ENCODE measurements at places on chromosomes 6 and 20.

- DNase-seq: peak; percentile 29
Observed at GRCh38 chr6:21595285-21596144, 2.0 kb downstream of the SOX4 start.

DNA sequence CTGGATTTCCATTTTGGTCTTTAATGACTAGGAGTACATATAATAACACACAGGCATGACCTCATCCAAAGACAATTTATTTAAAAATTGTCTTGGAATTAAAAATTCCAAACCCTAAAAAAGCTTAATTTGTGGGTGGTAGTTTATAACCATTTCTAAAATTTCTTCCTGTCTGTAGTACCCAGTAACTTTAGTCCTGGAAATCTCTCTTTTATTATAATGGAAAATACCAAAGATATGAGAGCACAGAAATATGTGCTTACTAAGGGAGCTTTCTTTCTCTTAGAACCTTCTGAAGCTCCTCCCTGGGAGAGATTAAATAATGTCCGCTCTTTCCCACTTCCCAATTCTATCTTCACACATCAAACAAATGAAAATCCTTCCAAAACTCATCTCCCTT is 70.5 kb upstream of the PRL start:
- DNase-seq: no peak

GRCh38 chr20:36497856-36498255 is 43.5 kb upstream of the MYL9 start:
- peak; percentile 36 for DNase-seq

- no peak for DNase-seq
Observed at GRCh38 chr6:157761926-157762325, 61.1 kb upstream of the SNX9 start.

GRCh38 chr6:138410972-138411880 is 7.2 kb downstream of the HEBP2 start:
- no peak for DNase-seq

DNA sequence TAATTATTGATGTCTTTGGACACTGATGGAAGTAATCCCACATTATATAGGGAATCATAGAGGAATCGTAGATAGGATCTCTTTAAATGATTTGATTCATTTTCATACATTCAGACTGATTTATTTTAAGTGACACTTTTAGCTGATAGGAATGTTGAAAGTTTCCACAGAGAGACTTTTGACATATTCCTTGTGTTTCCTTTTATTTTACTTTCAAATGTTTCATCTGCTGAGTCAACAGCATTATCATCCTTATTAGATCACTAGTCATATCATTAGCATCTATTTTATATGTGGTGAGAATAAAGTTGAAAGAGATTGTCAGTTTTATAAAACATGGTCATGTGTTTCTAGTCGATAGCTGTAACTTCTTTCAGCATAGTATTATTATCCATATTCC is 13.4 kb downstream of the DCBLD1 start:
- DNase-seq: no peak

GRCh38 chr6:158605266-158605878 is 39.2 kb downstream of the DYNLT1 start:
- no peak for DNase-seq

DNA sequence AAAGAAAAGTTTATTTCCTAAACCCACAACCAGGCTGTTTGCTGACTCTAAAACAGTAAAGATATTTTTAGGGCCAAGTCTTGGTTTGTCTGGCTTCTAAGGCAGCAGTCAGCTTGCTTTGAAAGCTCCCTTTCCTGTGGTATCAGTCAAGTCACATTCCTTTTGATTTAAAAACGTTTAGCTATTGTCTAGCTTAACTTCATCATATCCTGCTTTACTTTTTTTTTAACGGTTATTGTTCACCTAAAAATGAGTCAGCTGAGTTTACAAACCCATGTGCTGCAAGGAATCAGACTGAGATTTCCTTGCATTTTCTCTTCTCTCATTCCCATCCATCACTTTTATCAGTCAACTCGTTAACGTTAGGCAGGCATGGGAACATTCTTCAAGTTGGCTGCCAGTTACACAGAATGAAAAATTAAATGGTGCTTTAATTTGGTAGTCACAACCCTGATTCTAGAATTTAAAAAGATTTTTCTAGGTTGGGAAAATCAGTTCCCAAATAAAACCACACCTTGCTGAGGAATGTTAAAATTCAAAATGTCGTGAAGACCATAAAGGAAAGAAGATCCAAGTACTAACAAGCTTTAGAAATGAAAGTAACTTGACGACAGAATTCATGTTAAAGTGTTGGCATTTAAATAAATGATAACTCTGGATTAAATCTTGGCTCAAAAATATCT is 45.9 kb downstream of the ELOVL5 start:
- no peak for DNase-seq

GRCh38 chr20:324177-325044 is 941 bp upstream of the SOX12 start:
- DNase-seq: peak; percentile 91

GRCh38 chr6:152146385-152146784 is 338.9 kb downstream of the ESR1 start:
- DNase-seq: no peak

DNA sequence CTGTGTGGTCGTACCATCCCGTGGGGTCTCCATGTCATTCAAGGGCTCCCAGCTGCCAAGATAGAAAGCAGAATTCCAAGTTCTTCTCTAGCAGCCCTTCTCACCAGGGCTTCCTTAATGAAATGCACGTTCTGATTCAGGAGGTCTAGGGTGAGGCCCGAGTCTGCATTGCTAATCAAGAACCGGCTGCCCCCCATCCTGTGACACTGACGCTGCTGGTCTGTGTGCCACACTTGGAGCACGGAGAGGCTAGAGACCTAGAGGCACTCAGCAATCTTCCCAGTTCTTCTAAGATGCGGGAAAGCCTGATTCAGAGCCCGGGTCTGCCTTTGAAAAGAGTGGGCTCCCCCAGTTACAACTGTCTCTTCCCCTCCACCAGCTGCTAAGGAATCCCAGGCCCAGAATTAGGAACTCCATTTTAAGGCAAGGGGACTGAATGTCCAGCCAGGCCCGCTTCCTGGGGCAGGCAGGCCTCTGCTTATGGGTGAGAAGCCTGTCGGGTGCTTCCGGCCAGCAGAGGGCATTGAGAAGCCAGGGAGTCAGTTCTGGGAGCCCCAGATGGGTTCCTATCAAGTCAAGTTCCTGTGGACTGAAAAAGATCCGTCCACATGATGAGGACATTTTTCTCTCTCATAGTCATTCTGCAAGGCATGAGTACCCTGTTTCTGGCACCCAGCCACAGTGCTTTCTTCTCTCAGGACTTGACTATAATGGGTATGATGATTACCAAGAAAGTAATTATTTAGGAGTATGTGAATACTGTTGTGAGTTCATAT is 69.8 kb upstream of the RIN2 start:
- DNase-seq: peak; percentile 80

- DNase-seq: peak; percentile 16
Observed at GRCh38 chr20:64102647-64103354, 4.6 kb downstream of the NPBWR2 start.

GRCh38 chr20:12482661-12483060 is 526.1 kb upstream of the SPTLC3 start:
- no peak for DNase-seq

GRCh38 chr6:79167931-79168694 is 66.4 kb downstream of the HMGN3 start:
- no peak for DNase-seq

- peak; percentile 74 for DNase-seq
Observed at GRCh38 chr6:36679043-36679833, 724 bp downstream of the CDKN1A start.

DNA sequence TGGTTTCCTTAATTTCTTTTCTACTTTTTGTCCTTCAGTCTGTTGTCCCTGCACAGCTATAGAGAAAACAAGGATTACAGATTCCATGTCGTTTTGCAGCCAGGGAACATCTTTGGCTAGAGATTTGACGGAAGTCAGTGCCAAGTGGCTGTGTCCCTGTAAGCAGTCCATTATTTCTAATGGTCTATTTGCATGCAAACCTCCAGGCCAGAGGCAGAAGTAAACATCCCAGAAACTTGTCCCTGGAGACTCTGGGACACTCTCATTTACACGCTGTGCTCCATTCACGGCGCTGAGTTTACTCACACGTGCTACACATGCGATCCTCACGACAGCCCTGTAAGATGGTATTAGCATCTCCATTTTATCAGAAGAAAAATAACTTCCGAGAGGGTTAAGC is 355.5 kb downstream of the PRKN start:
- no peak for DNase-seq

GRCh38 chr6:74091136-74091793 is 395.3 kb downstream of the CD109 start:
- DNase-seq: no peak

DNA sequence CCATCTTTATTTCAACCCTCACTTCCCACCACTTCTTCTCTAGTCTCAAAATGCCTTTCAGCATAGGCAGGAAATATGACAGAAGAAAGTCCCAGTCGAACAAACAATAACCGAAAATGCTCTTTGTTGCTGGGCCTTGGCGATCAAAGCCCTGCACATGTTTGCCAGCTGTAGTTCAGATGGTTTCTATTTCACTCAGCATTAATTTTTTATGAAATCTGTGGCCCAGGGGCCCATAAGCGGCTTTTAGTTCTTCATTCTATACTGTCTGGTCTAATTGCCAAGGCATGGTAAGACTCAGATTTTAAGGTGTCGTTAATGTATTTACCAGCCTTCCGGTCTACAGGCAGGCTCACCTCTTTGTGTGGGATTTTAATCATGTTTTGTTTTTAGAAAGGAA is 10.9 kb upstream of the F13A1 start:
- no peak for DNase-seq

DNA sequence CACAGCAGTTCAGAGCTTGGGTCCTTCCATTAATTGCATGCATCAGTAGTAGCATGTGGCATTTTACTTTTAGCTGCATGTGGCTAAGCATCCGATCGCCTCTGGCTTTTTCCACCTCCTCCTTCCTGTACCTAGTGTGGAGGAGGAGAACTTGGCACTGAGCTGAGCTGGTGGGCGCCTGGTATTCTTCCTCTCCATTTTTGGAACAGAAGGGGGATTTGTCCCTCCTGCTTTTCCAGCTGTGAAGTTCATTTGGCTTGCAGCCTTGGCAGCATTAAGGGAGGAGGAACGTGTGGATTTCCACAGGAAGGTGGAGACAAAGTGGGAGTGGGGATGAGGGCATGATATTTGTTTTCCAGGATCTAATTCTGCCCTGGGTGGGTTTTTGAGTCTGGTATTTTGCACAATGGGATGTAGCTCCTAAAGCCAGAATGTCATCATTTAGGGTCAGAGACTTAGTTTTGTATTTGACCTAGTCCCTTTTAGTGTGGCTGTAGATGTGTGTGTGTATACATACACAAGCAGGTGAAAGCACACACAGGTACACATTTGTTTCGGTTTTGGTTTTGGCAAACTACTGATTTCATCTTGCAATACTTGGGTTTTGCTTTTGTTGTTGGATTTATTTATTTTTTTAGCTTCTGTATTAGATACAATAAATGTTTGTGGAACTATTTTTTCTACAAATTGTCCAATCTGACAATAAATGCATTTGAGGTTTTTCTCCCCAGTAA is 90.0 kb downstream of the SASH1 start:
- DNase-seq: no peak

- DNase-seq: no peak
Observed at GRCh38 chr6:52573295-52573694, 3.6 kb downstream of the TRAM2 start.

GRCh38 chr6:35427851-35428321 is 24.3 kb upstream of the FANCE start:
- no peak for DNase-seq

- no peak for DNase-seq
Observed at GRCh38 chr6:118283766-118284165, 264.3 kb upstream of the PLN start.

GRCh38 chr6:24357336-24358218 is at the start of gene DCDC2:
Gene DCDC2 (minus strand): TSS chr6:24358059. CDS start chr6:24357750, 309 bp downstream.
- DNase-seq: no peak

- no peak for DNase-seq
Observed at GRCh38 chr6:154602708-154603107, 92.2 kb upstream of the CNKSR3 start.

DNA sequence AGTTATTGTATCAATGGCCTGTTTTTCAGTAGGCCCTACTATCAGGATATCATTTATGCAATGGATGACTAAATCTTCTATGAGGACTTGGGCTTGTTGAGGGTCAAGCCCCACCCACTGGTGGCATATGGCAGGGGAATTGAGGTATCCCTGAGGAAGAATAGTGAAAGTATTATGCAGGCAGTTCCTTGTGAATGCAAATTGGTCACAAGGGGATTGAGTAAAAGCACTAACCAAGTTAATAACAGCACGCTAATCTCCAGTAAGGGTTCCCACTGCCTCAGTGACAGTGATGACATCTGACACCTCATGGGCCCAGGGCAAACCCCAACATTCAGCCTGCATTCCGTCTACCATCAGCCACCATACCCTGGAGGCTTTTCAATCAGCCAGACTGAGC is 14.9 kb downstream of the BPIFA1 start:
- DNase-seq: no peak

DNA sequence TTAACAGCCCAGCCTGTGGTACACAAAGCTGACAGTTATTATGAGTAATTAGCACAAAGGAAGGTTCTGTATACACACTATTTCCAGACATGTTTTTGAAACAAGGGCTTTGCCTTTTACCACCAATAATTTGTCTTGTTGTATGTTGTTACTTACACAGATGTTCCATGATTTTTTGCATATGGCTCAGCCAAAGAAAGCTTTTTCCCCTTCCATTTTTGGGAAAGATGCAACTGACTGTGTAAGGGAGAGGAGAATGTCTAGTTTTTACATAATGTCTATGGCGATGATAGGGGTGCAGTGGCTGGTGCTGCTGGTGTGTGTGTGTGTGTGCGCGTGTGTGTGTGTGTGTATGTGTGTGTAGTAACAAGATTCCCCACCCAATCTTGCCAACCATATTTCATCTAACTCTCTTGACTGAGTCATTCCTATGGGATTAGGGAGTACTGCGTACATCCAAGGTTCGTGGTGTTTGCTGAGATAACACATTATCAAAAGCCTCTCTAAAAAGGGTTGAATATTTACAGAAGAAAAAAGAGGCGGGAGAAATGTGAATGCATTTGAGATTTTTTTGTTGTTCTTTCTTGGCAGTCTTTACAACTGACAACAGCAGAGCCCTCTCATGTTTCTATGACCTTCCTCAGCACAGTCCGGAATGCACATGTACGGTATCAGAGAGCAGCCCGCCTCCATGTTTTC is 192.2 kb downstream of the GMPR start:
- DNase-seq: no peak

DNA sequence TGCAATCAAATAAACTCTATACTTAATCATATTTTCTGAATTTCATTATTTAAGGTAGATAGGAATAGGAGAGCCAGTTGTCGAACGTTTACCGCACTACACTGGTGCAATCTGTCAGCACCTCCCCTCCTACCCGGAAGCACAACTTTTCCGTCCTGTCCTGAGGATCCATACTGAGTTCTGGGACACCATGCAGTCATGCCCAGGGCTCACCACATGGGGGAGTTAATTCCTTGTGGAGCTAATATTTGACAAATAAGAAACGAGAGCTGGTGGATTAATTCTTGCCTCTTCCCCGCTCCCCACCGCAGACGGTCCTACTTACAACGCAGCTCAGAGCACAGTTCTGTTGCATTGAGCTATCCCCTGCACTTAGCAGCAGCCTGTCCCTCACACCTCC is 107.7 kb upstream of the RALGAPA2 start:
- DNase-seq: no peak

Measured in left ventricle myocardium inferior (tissue), 1 donor.